ENCODE measurements at places on chromosomes 16 and 17. TPM values are rescaled to one million over a fixed set of nuclear protein-coding genes. Genes with fewer than 3 reads are reported as not detected.

GRCh38 chr16:67158637-67159600 lies 790 bp downstream of the TRADD start:
- H3K4me1 ChIP-seq, result peaks cover 47% of the 10 kb centered on the region
- DNase-seq, result peak; percentile 78
- peak overlapping the region; percentile 94 for H3K4me3 ChIP-seq
- no peaks in the 10 kb centered on the region for H3K27me3 ChIP-seq
- no peaks in the 10 kb centered on the region for H3K36me3 ChIP-seq

DNA sequence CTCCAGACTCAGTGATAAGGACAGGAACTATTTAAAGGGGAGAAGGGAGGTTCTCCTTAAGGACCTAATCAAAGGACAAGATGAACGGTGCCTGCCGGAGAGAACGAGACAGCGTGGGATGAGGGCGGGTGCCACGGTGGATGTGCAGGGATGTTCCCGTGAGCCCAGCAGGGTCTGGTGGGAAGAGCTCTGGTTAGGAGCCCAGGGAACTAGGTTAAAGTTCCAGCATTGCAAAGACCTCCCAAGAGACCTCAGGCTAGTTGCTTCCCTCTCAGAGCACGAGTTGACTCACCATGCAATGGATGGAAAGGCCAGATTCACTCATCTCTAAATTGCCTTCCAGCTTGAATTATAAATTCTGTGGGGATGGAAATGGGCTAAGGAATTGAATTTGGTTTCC lies 14.7 kb downstream of the CCR7 start:
- H3K27ac ChIP-seq, result peak overlapping the region; percentile 100
- no peaks in the 10 kb centered on the region for H3K27me3 ChIP-seq
- DNase-seq, result no peak

GRCh38 chr17:7572338-7572587 lies 7.2 kb upstream of the CD68 start:
- no peak for DNase-seq
- peaks cover 10% of the 10 kb centered on the region for H3K36me3 ChIP-seq
- H3K27ac ChIP-seq, result peak overlapping the region; percentile 98

DNA sequence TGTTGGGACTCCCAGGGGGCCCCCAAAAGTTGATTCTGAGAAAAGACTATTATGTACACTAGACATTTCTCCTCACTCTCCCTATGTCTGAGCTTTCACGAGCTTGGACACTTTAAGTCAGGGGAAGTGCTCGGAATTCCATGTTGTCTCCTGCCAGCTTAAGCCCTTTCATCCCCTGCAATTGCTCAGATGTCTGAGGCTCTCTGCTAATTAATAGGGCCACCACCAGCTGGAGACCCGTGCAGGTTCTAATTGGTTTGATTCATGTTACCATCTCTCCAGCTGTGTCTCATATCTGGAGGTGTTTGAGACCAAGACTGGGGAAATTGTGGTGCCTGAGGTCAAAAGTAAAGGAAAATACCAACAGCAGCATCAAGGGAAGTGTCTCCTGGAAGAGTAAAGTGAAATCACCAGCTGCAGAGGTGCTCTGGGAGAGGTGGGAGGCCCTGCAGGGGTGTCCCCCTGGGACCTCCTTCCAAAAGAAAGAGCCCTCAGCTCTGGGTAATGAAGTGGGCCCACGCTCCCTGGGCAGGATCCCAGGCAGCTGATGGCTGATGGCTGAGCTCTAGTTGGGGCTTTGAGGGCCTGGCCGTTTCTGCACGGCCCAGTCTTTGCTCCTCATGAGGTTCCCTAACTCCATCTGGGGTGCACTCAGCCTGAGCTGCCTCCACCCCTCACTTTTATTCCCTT lies 5.8 kb upstream of the UTS2R start:
- H3K4me1 ChIP-seq, result peaks cover 2% of the 10 kb centered on the region
- H3K27me3 ChIP-seq, result peaks cover 38% of the 10 kb centered on the region
- H3K27ac ChIP-seq, result no peak overlapping the region

GRCh38 chr17:50212121-50212843 lies 10.9 kb upstream of the COL1A1 start:
- DNase-seq, result no peak
- H3K4me1 ChIP-seq, result peaks cover 2% of the 10 kb centered on the region
- H3K4me3 ChIP-seq, result no peak overlapping the region
- H3K36me3 ChIP-seq, result peaks cover 11% of the 10 kb centered on the region

DNA sequence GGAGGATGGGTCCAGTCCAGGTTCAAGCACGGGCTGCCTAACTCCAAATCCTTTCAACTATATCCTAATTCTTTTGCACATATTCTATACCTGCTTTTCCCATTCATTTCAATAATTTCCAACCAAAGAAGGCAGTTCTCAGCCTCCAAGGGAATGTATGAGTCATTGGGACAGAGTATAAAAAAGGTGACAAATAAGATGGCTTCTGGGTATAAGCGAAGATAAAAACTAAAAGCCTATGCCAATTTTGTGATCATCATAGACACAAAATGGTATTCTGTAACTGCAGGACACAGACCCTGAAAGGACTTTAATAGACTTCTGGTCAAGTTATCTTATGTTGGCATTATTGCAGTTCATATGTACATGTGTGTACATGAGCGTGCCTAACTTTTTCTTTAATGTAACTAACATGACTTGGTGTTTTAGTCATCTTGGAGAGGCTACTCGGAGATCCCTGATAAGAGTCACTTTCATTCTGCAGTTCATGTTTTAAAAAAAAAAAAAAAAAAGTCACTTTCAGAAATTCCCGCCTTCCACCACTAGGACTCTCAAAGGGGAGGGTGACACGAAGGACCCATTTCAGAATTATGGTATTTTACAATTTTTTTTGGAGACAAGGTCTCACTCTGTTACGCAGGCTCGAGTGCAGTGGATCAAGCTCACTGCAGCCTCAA lies 17.3 kb downstream of the COG1 start:
- H3K4me1 ChIP-seq, result peaks cover 12% of the 10 kb centered on the region
- H3K27me3 ChIP-seq, result no peaks in the 10 kb centered on the region
- no peak overlapping the region for H3K4me3 ChIP-seq

- H3K27me3 ChIP-seq, result peaks cover 49% of the 10 kb centered on the region
- peaks cover 9% of the 10 kb centered on the region for H3K4me1 ChIP-seq
Observed at GRCh38 chr16:49594685-49595498, 221.3 kb downstream of the C16orf78 start.

DNA sequence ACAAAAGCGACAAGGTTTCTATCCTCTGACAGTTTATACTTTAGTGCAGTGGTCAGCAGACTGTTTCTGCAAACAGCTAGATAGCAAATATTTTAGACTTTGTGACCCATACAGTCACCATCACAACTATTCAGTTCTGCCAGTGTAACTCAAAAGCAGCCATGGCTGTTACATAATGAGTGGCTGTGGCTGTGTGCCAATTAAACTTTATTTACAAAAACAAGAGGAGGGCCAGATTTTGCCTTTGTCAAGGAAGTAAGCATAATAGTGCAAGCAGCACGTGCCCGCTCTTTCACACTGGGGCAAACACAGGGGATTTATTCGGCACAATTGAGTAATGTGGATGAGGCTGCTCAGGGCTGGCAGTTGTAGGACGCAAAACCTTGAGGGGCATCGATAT lies 551.5 kb downstream of the MAF start:
- H3K27me3 ChIP-seq, result no peaks in the 10 kb centered on the region
- H3K4me3 ChIP-seq, result no peak overlapping the region
- no peak overlapping the region for H3K27ac ChIP-seq
- peaks cover 4% of the 10 kb centered on the region for H3K36me3 ChIP-seq
- DNase-seq, result no peak

- H3K36me3 ChIP-seq, result no peaks in the 10 kb centered on the region
- peak overlapping the region; percentile 78 for H3K4me3 ChIP-seq
- H3K27me3 ChIP-seq, result no peaks in the 10 kb centered on the region
- peaks cover 53% of the 10 kb centered on the region for H3K4me1 ChIP-seq
- DNase-seq, result no peak
- peak overlapping the region; percentile 99 for H3K27ac ChIP-seq
Observed at GRCh38 chr17:67433248-67433924, 56.3 kb downstream of the PITPNC1 start.

GRCh38 chr16:12315330-12316136 lies 339.0 kb downstream of the SNX29 start:
- peaks cover 3% of the 10 kb centered on the region for H3K36me3 ChIP-seq
- no peak for DNase-seq
- H3K27ac ChIP-seq, result peak overlapping the region; percentile 32
- H3K27me3 ChIP-seq, result no peaks in the 10 kb centered on the region
- no peak overlapping the region for H3K4me3 ChIP-seq

DNA sequence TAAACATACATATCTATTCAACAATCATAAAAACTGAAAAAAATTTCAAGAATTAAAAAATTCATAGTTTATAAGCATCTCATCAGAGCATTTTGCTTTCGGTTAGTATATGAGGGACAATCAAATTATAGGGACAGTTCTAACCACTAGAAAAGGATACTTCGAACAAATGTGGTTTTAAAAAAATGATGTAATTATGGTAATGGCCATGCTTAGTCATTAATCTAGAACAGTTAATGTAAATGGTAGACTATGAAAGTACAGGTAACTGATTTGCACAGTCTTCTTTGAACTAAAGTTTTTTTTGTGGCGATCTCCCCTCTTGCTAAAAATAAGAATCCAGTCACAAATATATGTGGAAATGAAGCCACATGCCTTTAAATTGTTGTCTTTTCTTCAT lies 63.5 kb upstream of the PHOSPHO1 start:
- DNase-seq, result no peak
- no peak overlapping the region for H3K27ac ChIP-seq
- no peaks in the 10 kb centered on the region for H3K27me3 ChIP-seq

DNA sequence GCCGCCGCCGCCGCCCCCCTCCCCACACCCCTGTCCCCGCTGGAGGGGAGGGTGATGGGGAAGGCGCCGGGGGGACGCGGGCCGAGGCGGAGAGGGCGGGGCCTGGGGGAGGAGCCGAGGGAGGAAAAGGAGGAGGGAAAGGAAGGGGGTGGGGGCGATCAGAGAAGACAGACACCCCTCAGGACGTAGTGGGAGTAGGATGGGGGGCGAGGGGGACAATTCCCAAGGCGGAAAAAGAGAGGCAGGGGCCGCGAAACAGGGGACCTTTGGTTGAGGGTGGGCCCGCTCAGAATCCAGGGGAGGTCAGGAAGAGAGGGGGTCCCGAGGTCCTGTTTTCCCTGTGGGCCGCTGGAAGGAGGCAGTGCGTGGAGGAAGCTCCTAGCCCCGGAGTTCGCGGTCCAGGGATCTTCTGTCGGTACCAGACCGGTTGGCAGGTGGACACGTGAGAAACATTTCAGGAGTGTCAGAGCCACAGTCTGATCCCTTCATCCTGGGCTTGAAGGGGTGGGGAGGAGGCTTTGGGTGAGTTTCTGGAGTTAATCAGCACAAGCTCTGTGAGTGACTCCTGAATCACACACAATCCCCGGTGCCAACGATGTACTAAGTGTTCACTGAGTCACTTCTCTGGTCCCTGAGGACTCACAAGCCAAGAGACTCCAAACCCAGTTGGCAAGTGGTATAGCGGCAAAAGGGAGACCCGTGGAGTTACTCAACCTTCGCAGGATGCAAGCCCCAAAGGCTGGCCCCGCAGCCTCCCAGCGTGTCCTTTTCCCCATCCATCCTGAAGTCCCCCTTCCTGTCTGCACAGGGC lies at the start of gene XYLT1:
XYLT1 (minus strand) TSS at position 53 of the 811 bp plus-strand sequence. CDS start 164 bp downstream, outside the sequence.
- DNase-seq, result peak; percentile 62
- peaks cover 3% of the 10 kb centered on the region for H3K36me3 ChIP-seq
- peak within 1 kb of the TSS; percentile 99 for H3K4me3 ChIP-seq

GRCh38 chr16:19708296-19709205 lies 9.5 kb downstream of the KNOP1 start:
- no peaks in the 10 kb centered on the region for H3K27me3 ChIP-seq
- DNase-seq, result no peak
- H3K27ac ChIP-seq, result peak overlapping the region; percentile 85
- H3K4me3 ChIP-seq, result no peak overlapping the region

- DNase-seq, result no peak
- no peaks in the 10 kb centered on the region for H3K36me3 ChIP-seq
- no peak overlapping the region for H3K4me3 ChIP-seq
- H3K4me1 ChIP-seq, result peaks cover 38% of the 10 kb centered on the region
Observed at GRCh38 chr16:84728853-84729424, 29.1 kb downstream of the USP10 start.

GRCh38 chr17:39156491-39156890 lies 5.1 kb upstream of the PLXDC1 start:
- H3K36me3 ChIP-seq, result peaks cover 4% of the 10 kb centered on the region
- peaks cover 13% of the 10 kb centered on the region for H3K27me3 ChIP-seq
- no peak for DNase-seq
- peak overlapping the region; percentile 28 for H3K4me3 ChIP-seq
- peak overlapping the region; percentile 45 for H3K27ac ChIP-seq
- H3K4me1 ChIP-seq, result peaks cover 26% of the 10 kb centered on the region

GRCh38 chr17:17874478-17874877 lies 37.7 kb upstream of the SREBF1 start:
- no peak overlapping the region for H3K4me3 ChIP-seq
- H3K36me3 ChIP-seq, result peaks cover 5% of the 10 kb centered on the region
- no peak for DNase-seq
- peaks cover 4% of the 10 kb centered on the region for H3K4me1 ChIP-seq
- no peak overlapping the region for H3K27ac ChIP-seq

DNA sequence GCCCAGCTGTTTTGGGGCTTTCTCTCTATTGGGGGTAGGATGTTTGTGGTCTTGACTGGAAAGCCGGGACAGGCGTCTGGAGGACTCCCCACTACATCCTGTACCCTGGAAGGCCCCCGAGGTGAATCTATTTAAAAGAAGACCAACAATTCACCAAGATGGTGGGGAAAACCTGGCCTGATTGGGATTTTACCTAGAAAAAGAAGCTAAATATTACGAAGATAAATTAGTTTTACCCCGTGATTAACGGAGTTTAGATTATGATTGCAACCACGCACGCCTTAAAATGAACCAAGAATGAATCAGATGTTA lies 779 bp upstream of the CCDC102A start:
- H3K4me3 ChIP-seq, result peak overlapping the region; percentile 89
- H3K4me1 ChIP-seq, result peaks cover 58% of the 10 kb centered on the region
- peak overlapping the region; percentile 95 for H3K27ac ChIP-seq
- no peak for DNase-seq
- H3K36me3 ChIP-seq, result peaks cover 2% of the 10 kb centered on the region
- H3K27me3 ChIP-seq, result no peaks in the 10 kb centered on the region

- no peaks in the 10 kb centered on the region for H3K27me3 ChIP-seq
- no peak for DNase-seq
- no peak overlapping the region for H3K4me3 ChIP-seq
- no peak overlapping the region for H3K27ac ChIP-seq
Observed at GRCh38 chr17:14498812-14499211, 197.9 kb downstream of the HS3ST3B1 start.

- no peak overlapping the region for H3K27ac ChIP-seq
- no peaks in the 10 kb centered on the region for H3K27me3 ChIP-seq
- H3K36me3 ChIP-seq, result no peaks in the 10 kb centered on the region
- H3K4me3 ChIP-seq, result no peak overlapping the region
- no peak for DNase-seq
Observed at GRCh38 chr17:72989074-72989610, 103.3 kb downstream of the SLC39A11 start.

CRYBA1 gene
- not detected for total RNA-seq

RAD51C gene
- total RNA-seq, result 6.3 TPM

NOMO2 gene
- total RNA-seq, result 122 TPM

MYH13 gene
- not detected for total RNA-seq

CD300A gene
- 2.4 TPM for total RNA-seq

ASPSCR1 gene
- 40.1 TPM for total RNA-seq

AMZ2 gene
- 57.7 TPM for total RNA-seq

GJD3 gene
- total RNA-seq, result not detected

MGAT5B gene
- total RNA-seq, result 0.55 TPM

MPO gene
- total RNA-seq, result 0.07 TPM

DNAI2 gene
- total RNA-seq, result 4.2 TPM

IGFALS gene
- 0.55 TPM for total RNA-seq

TBX21 gene
- 8.8 TPM for total RNA-seq

KIAA0753 gene
- 10.8 TPM for total RNA-seq

EVPLL gene
- total RNA-seq, result not detected

TBC1D3I gene
- total RNA-seq, result 0.57 TPM

Data from T-helper 17 cell (primary cell).